HS-5 (cell line): ENCODE measurements at places on chromosomes 1 and 21.

- DNase-seq = no peak
These were observed 34.9 kb downstream of the UBASH3A start for GRCh38 chr21:42438316-42439205.

- DNase-seq = no peak
These were observed 431 bp downstream of the MAP1LC3C start for GRCh38 chr1:241998412-241998921.

- DNase-seq = no peak
These were observed 26.3 kb downstream of the PRMT2 start for GRCh38 chr21:46661642-46662366.

DNA sequence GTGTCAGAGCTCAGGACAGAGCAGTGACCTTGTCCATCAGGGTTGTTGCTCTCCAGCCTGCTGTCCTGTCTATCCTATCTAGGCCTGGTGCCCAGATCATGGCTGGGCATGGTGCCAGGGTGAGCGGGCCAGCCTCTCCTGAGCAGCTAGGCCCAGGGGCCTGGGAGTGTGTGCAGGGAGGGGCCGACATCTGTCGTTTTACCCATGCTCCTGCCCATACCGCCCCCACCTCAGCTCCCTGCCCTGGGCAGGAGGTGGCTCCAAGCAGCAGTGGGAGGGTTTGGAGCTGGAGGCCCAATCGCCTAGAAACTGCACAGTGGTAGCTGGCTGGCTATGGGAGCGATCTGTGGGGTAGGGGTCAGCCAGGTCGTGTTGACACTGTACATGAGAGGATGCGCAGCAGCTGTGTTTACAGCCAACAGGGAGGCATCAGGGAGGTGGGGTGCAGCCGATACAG lies 6.5 kb downstream of the INSRR start:
- DNase-seq = no peak

- peak; percentile 18 for DNase-seq
These were observed 44.1 kb downstream of the GPR3 start for GRCh38 chr1:27436204-27437159.

DNA sequence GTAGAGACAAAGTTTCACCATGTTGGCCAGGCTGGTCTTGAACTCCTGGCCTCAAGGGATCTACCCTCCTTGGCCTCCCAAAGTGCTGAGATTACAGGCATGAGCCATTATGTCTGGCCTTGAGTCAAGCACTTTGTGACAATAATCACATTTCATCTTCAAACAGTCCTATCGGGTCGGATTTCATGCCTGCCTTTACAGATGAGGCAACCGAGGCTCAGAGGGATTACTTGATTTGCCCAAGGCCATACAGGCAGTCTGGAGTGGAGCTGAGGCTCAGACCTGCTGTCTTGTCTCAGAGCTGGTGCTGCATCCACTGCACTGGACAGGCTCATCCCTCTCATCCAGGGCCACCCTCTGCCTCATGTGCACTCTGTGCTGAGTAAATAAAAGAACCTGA lies 26.6 kb downstream of the FAM151A start:
- no peak for DNase-seq

- no peak for DNase-seq
These were observed 3.8 kb downstream of the LCA5L start for GRCh38 chr21:39441502-39442475.

DNA sequence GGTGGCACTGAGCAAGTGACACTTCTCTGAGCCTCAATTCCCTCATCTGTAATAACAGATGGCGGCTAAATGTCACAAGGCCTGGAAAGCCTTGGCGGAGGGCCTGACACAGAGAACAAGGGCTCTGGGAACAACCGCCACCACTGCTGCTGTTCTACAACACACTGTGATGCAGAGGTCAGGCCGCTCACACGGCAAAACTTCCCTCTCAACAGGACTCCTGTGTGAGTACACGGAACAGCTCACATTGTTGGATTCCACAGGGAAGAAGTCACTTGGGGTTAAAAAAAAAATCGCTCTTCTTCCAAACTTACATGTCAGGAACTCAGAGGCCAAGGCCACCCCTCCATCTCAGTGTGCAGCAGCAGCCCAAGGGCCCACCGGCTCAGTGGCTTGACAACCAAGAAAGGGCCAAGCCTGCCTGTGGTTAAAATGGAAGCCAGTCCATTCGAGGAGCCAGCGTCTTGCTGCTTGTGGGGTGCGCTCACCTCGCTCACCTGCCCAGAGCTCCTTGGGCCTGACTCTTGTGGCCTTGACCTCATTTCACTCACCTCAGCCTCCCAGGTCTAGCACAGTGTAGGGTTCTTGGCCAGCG lies 101.1 kb downstream of the RAVER2 start:
- no peak for DNase-seq

GRCh38 chr1:106748606-106749005 lies 307.9 kb upstream of the PRMT6 start:
- DNase-seq = no peak

DNA sequence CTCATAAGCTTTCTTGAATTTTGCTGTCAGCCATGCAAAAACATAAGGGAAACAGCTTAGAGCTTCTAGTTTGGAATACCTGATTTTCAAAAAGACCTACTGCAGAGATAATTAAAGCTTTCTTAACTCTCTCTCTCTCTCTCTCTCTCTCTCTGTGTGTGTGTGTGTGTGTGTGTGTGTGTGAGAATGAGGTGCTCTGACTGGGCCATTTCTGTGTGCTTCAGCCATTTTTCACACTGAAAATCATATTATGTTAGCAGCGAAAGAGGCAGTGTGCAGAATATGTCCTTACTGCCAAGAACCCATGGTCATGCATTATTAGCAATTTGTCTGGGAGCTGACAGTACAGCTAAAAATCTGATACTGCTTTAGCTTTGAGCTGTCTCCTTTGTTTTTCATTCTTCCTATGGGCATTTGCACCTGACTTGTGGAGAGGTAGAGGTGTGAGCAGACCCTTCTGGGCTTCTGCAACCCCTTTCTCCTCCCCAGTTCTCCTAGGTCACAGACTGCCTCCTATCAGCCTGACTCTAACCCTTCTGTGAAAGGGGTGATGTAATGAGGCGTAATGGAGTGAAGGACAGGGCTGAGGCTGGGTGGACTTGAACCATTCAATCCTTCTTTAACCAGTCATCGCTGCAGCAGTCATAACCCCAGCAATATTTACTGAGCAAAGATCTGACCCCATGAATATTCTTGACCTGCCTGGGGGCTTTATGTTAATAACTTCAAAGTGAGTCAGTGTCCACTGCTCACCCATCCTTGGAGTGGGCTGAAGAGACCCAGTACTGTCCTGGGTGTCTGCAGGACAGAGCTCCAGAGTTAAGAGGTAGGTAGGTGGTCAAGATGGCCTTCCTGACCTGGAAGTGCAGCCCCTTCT lies 61.2 kb downstream of the SYT6 start:
- DNase-seq = no peak

- no peak for DNase-seq
These were observed 33.9 kb downstream of the TRIM62 start for GRCh38 chr1:33147997-33148314.
